Epithelial cell of proximal tubule (primary cell): ENCODE measurements at places on chromosomes 13 and 19. TPM values are rescaled to one million over a fixed set of nuclear protein-coding genes. Genes with fewer than 3 reads are reported as not detected.

DNA sequence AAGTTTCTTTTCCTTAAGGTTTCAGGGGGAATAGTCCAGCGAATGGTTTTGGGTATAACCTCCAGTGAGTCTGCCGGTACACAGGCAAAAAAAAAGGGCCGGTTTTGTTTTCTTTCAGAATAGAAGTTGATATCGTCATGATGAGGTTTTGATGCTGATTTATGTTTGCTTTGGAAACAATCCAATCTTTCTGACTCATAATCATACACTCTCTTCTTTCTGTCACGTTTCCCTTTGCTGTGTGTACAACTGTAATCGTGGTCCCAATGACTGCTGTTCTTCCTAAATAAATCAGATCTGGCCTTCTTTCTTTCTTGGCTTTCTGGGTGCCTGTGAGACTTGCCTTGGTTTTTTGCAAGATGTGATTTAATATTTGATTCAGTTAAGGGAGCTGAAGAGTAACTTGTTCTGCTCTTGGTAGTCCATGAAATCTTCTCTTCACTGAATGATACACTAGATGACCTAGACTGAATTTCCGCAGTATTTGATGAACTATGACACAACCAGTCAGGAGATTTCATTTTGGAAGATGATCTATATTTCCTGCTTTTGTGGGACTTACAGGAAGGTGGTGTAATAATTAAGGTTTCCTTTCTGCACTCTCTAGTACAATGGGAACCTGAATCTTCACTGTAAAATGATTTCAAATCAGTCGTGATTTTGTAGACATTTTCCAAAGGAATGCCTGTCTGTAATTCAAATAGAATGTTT, 34.9 kb upstream of the METTL21C start:
- DNase-seq: no peak

- DNase-seq: no peak
Measured at GRCh38 chr13:75813323-75813722, 177.2 kb downstream of the LMO7 start.

ICAM5 gene
- total RNA-seq: 0.14 TPM in 1 of 2 replicates, not detected in the other

RASAL3 gene
- total RNA-seq: not detected in 2 replicates

GRCh38 chr13:98921786-98922185, 56.1 kb downstream of the DOCK9 start:
- no peak for DNase-seq

CEACAM19 gene
- 2.7 and 4.6 TPM in 2 replicates for total RNA-seq

ZNF730 gene
- total RNA-seq: 4.5 and 6.4 TPM in 2 replicates

CUL4A gene
- total RNA-seq: 57.9 and 139 TPM in 2 replicates

- no peak for DNase-seq
Measured at GRCh38 chr13:67216864-67217263, 13.3 kb downstream of the PCDH9 start.

DNA sequence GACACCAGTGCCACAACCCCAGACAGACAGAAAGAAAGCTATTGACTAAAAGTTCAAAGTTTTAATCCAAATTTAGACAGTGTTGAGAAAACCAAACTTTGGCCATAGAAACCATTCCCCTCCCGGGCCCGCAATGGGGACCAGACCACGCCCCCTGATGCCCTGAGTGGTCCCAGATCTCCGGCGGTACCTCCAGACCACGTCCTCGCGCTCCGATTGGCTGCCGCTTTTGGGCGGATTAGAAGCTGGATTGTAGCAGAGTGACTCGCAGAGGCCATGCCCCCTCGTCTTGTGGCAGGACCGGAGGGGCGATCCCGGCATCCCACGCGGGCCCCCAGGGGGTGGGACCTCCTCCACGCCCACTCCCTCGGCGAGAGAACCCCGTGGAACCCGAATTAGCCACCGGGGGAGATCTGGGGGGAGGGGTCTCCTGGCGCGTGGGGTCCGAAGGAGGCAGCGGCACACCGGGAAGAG, 797 bp upstream of the HSD17B14 start:
- no peak for DNase-seq

DNA sequence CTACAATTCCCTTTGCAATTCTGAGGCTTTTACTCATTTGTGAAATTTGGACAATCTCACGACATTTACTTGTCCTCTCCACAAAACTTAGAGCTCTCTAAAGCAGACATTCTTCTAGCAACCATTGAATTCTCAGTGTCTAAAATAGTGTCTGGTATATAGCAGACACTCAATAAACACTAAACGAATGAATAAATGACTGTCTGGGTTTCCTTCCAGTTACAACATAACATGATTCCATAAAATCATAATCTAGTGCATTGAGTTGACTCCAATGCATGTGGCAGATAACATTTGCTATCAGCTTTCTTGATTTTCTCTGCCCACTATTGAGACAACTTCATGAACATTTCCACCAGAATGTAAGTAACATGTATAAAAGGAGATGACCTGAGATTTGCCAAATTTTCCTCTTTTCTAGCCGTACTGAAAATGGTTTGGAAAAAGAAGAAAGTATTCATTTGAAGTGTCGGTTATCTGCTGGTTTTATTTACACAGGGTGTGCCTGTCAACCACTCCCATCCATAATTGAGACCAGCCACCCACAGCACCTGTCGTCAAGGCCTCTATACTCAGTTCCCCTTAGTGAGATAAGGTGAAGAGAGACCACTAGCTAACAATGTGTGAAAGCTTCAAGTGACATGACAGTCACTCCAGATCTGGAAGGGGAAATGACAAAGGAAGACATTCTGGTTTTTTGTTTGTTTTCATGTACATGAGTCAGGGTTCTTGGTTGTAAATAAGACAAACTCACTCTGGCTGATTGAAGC, 4.8 kb upstream of the SERP2 start:
- DNase-seq: no peak

DNA sequence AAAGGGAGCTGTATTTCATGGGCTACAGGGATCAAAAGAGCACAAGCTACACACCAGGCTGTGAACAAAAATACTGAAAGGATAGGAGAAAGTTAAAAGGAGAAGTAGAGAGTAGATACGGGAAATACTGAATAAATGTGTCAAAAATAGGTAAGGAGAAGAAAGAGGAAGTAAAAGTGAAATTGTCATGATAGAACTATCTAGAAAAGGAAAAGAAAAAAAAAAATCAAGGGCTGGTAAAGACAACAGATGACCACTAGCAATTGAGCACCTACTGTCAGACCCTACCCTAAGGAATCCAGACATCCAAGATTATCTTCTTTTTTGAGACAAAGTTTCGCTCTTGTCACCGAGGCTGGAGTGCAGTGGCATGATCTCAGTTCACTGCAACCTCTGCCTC, 4.8 kb downstream of the RUBCNL start:
- no peak for DNase-seq

- DNase-seq: no peak
Measured at GRCh38 chr13:20901668-20902437, 693 bp downstream of the XPO4 start.

OR4F17 gene
- total RNA-seq: not detected in 2 replicates

CDKN2D gene
- total RNA-seq: 5.1 and 17.1 TPM in 2 replicates

SULT2A1 gene
- total RNA-seq: not detected in 2 replicates

- DNase-seq: no peak
Measured at GRCh38 chr13:35926859-35927530, 204.2 kb downstream of the DCLK1 start.

DNA sequence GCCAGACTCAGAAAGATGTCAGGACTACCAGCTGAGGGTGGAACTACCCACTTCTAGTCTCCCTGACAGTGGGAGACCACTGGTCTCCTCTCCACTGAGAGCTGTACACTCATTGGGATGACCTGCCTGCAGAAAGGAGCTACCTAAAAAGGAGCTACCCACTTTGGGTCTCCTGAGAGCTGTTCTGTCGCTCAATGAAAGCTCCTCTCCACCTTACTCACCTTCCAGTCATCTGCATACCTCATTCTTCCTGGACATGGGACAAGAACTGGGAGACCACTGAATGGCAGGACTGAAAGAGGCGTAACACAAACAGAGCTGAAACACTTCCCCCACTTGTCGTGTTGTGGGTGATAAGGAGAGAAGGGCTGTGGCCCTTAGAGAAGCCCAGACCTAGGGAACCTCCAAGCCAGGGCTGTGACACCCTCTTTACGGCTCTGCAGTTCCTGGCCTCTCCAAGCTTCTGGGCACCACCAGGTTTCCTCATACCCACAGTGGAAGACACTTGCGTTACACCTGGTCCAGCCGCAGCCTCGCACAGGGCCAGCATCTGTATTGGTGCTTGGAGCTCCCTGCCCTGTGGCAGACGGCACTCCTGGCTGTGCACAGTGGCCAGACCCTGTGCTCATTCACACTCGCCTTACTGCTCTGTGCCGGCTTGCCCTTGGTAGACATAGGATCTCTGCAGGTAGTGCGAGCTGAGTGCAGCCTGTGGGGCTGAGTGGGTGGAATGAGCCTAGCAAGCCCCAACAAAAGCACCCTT, 54.9 kb upstream of the SLITRK6 start:
- DNase-seq: no peak

DNA sequence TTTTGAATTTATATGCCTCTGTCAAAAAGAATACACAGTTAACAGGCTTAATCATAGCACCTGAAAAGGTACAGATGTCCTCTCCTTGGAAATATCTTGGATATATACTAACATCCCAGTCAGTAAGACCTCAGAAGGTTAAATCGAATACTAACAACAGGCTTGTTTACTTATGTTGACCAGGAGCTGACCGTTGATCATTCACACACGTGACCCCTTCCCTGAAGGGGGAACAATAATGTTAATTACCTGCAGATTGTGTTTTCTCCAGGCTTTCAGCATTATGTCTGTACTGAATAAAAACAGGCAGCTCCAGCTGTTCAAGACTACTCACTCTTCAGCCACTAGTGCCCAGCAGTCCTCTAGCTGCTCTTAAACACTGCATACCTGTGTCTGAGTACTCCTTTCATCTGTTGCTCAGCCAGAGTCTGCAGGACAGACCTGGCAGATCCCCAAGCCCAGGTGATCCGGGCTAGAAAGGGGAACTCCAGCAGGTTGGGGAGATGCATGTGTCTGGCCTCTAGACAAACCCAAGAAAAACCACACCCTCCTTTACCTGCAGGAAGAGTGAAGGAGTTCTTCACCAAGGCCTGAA, 163.9 kb downstream of the RNF17 start:
- DNase-seq: no peak

DNA sequence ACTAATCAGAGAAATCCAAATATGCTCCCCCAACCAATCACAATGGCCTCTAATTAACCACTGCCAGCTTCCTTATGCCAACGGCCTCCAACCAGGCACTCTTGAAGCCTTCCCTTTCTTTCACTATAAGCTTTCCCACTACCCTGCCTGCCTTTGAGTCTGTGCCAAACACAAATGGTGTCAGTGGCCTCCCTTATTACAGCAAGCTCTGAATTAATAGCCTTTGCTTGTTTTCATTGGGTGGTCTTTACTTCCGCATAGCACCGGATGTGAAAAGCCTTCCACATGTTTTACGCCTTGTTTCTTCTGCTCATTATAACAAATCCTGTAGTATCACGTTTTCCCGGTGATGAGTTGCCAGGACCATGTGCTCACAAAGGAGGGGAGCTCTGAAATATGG, 1.4 kb upstream of the EDDM13 start:
- no peak for DNase-seq

KCTD12 gene
- total RNA-seq: 3.7 and 4.1 TPM in 2 replicates

C19orf67 gene
- total RNA-seq: 0.63 TPM in 1 of 2 replicates, not detected in the other

PCDH17 gene
- 0.12 and 0.65 TPM in 2 replicates for total RNA-seq

DNA sequence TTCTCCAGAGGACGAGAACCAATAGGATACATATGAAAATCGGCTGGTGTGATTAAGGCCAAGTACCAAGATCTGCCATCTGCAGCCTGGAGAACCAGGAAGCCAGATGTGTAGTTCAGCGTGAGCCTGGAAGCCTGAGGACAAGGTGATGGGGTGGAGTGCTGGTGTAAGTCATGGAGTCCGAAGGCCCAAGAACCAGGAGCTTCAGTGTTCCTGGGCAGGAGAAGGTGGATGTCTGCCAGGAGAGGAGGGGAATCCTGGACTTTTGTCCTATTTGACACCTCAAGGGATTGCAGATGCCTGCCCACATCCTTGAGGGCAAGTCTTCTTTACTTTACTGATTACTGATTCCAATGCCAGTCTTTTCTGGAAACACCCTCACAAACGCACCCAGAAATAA, 71.5 kb downstream of the SPATA13 start:
- no peak for DNase-seq

TEX26 gene
- not detected in 2 replicates for total RNA-seq

DNA sequence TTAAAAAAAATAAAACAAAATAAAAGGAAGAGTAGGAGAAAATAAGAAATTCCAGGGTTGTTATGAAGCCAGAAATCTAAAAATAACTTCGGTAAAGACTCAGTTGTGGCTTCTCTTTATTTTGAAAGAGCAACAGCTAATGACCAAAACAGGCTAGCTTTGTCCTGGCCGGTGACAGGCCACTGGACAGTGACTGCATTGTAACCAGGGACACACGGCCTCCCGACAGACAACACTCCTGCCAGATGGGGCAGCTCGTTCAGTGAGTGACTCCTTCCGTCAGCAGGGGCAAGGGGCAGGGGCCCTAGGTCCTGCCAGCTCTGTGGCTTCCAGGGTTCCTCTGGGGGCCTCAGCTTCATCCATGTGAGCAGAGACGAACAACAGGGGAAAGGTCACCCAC, 173.4 kb downstream of the KATNAL1 start:
- no peak for DNase-seq

PIBF1 gene
- total RNA-seq: 13.1 and 17.4 TPM in 2 replicates
